ENCODE measurements at places on chromosomes 5 and 9.

DNA sequence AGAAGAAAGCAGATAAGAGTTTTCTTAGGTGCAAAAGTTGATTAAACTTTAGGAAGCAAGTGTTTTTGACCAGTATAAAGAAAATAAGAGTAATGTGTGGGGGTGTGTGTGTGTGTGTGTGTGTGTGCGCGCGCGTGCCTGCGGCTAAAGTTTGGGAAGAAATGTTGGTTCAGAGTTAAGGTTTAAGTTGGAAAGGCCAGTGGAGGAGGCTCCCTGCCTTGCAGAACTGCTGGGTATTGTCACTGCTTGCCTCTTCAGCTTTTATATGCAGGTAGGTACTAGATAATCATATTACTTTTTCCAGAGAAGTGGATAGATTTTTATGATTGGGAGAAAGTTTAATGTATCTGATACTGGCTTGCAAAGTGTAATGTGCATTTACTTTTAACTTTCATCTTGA, 2.0 kb downstream of the PIK3R1 start:
- H3K27ac ChIP-seq, result peak overlapping the region; percentile 89
- no peak for DNase-seq
- H3K4me3 ChIP-seq, result peak overlapping the region; percentile 90
- no peaks in the 10 kb centered on the region for H3K27me3 ChIP-seq
- peaks cover 40% of the 10 kb centered on the region for H3K4me1 ChIP-seq

- peaks cover 12% of the 10 kb centered on the region for H3K4me1 ChIP-seq
- DNase-seq, result no peak
- H3K36me3 ChIP-seq, result no peaks in the 10 kb centered on the region
- H3K27me3 ChIP-seq, result peaks cover 88% of the 10 kb centered on the region
Measured at GRCh38 chr5:37836235-37836591, 3.6 kb downstream of the GDNF start.

DNA sequence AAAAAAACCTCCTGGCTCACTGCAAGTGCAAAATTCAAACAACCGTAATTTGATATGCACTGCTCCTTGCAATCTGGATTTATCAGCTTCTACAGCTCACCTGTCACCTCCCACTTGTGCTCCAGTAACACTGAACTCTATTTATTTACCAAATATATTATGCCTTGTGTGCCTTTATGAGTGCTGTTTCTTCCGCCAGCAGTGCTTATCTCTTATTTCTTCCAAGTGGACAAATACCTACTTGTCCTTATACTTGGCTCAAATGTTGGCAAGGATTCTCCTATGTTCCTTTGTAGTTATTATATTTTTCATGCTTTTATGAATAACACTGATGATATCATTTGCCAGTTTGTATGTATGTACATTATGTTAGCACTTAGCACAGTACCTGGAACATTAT, 145.7 kb upstream of the ARRDC3 start:
- no peaks in the 10 kb centered on the region for H3K36me3 ChIP-seq
- H3K4me1 ChIP-seq, result peaks cover 5% of the 10 kb centered on the region
- no peaks in the 10 kb centered on the region for H3K27me3 ChIP-seq
- H3K27ac ChIP-seq, result no peak overlapping the region

DNA sequence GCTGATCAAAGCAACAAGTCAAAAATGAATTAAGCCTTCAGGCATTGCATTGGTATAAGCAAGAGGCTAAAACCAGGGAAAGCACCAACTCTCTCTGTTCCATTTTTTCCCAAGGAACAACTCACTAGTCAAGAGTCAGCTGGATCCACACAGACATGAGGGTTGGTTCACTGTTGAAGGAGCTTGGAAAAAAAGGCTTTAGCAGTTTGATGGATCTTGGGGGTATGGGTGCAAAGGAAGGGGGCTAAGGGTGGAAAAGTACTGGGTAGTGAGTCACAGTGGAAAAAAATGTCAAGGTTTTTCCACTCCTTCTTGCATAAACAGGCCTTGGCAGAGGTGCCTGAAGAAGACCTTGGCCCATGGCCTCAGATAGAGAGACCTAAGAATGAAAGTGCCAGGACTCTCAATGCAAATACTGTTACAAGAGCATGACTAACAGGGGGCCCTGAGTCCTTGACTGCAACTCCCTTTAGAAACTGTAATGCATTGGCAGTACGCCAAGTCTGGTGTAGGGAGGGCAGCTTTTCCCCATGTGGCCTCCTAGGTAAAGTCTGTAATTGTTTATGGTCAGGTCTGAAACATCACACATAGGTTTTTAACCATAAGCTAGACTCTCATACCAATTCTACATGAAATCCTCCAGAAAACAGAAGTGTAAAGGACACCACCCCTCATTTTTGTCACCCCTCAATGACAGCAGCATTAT, 23.7 kb downstream of the ACTL7A start:
- no peak for DNase-seq
- H3K4me3 ChIP-seq, result no peak overlapping the region
- no peaks in the 10 kb centered on the region for H3K27me3 ChIP-seq

DNA sequence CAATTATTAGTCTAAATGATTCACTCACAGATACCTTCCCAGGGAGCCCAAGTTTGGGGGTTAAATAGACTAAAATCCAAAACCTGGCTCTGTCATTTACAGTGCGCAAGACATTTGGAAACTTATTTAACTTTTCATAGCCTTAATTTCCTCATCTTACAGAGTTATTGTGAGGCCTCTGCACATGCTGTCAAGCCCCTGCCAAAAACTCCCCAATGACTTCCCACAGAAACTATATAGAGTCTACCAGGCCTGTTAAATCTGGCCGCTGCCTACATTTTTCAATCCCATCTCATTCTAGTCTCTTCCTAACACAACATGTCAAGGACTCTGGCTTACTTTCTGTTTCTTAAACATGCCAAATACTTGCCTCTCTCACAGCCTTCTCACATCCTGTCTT, 412.5 kb downstream of the ELAVL2 start:
- no peaks in the 10 kb centered on the region for H3K4me1 ChIP-seq
- no peaks in the 10 kb centered on the region for H3K27me3 ChIP-seq
- no peaks in the 10 kb centered on the region for H3K36me3 ChIP-seq
- no peak overlapping the region for H3K27ac ChIP-seq
- no peak for DNase-seq

- no peaks in the 10 kb centered on the region for H3K36me3 ChIP-seq
- H3K4me1 ChIP-seq, result no peaks in the 10 kb centered on the region
- H3K27me3 ChIP-seq, result peaks cover 13% of the 10 kb centered on the region
- H3K27ac ChIP-seq, result no peak overlapping the region
Measured at GRCh38 chr9:134618833-134619447, 22.7 kb upstream of the COL5A1 start.

- DNase-seq, result no peak
- H3K27ac ChIP-seq, result no peak overlapping the region
- no peaks in the 10 kb centered on the region for H3K36me3 ChIP-seq
- no peaks in the 10 kb centered on the region for H3K27me3 ChIP-seq
- peaks cover 2% of the 10 kb centered on the region for H3K4me1 ChIP-seq
Measured at GRCh38 chr9:118023644-118024043, 319.4 kb downstream of the TLR4 start.

- no peaks in the 10 kb centered on the region for H3K4me1 ChIP-seq
- no peak overlapping the region for H3K4me3 ChIP-seq
- no peak overlapping the region for H3K27ac ChIP-seq
Measured at GRCh38 chr5:153456354-153456753, 34.1 kb upstream of the GRIA1 start.

DNA sequence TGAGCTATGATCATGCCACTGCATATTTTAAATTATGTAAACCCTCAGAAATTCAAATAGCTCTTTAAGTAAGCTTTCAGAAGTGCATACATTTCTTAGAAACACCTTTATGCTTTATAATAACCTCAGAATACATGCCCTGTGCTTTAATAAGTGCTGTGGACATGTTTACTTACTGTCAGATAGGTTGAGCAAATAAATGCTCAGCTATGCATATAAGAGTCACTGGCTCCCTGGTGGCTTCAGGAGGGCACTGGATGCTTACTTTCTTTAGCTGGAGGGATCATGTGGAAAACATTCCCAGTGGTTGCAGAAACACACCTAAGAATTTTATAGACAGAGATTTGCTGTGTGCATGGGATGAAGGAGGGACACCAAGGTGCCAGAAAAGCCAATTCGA, 74.4 kb downstream of the PDE6A start:
- H3K4me3 ChIP-seq, result no peak overlapping the region
- no peaks in the 10 kb centered on the region for H3K36me3 ChIP-seq
- no peak for DNase-seq

DNA sequence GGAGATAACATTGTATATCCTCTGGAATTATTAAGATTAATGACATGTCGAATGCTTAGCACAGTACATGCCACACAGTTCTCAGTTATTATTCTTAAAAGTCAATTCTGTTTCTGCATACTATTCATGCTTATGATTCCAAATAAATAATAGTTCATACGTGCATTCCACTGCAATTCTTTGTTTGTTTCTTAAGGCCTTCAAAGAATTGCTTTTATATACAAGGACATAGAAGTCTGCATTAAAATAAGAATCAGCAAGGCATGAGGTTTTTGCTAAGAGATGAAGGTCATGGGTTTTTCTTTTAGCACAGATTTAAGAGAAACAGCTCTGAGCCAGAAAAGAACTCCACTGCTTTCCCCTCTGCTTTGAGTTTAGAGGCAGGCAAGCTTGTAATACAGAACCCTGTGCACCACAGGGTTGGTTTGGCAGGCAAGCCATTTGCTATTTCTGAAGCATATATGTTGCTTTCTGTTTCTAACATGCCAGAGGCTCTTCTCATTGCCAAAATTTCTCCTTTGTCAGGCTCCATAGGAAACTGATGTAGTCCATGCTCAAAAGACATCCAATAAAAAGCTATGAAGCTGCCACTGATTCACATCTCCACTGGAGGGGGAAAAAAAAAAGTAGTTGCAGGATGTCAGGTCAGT, 420.6 kb upstream of the TYRP1 start:
- peaks cover 10% of the 10 kb centered on the region for H3K4me1 ChIP-seq
- no peak overlapping the region for H3K27ac ChIP-seq
- no peaks in the 10 kb centered on the region for H3K27me3 ChIP-seq
- no peak for DNase-seq

GRCh38 chr9:131823701-131824146, 83.8 kb upstream of the RAPGEF1 start:
- H3K27ac ChIP-seq, result no peak overlapping the region
- no peaks in the 10 kb centered on the region for H3K4me1 ChIP-seq
- H3K27me3 ChIP-seq, result peaks cover 22% of the 10 kb centered on the region
- no peaks in the 10 kb centered on the region for H3K36me3 ChIP-seq

GRCh38 chr5:60883229-60883628, 39.2 kb upstream of the ELOVL7 start:
- peaks cover 1% of the 10 kb centered on the region for H3K4me1 ChIP-seq
- no peak overlapping the region for H3K4me3 ChIP-seq
- no peaks in the 10 kb centered on the region for H3K27me3 ChIP-seq
- DNase-seq, result no peak
- peaks cover 41% of the 10 kb centered on the region for H3K36me3 ChIP-seq
- no peak overlapping the region for H3K27ac ChIP-seq

All from progenitor cell of endocrine pancreas (in vitro differentiated cells).